ENCODE measurements at places on chromosomes 13 and 19. TPM values are rescaled to one million over a fixed set of nuclear protein-coding genes. Genes with fewer than 3 reads are reported as not detected.

CNFN gene
- not detected for total RNA-seq

CDX2 gene
- total RNA-seq: not detected

LTBP4 gene
- total RNA-seq: 44.6 TPM

SMIM44 gene
- not detected for total RNA-seq

CYP4F2 gene
- total RNA-seq: not detected

NXNL1 gene
- not detected for total RNA-seq

KCNN1 gene
- not detected for total RNA-seq

IGFL2 gene
- not detected for total RNA-seq

GPR12 gene
- total RNA-seq: not detected

IGFL3 gene
- not detected for total RNA-seq

ZNF763 gene
- total RNA-seq: 0.56 TPM

- no peaks in the 10 kb centered on the region for H3K36me3 ChIP-seq
- no peak overlapping the region for H3K4me3 ChIP-seq
- no peak for DNase-seq
- H3K4me1 ChIP-seq: no peaks in the 10 kb centered on the region
Measured at GRCh38 chr13:111021270-111021669, 93.8 kb upstream of the ARHGEF7 start.

DNA sequence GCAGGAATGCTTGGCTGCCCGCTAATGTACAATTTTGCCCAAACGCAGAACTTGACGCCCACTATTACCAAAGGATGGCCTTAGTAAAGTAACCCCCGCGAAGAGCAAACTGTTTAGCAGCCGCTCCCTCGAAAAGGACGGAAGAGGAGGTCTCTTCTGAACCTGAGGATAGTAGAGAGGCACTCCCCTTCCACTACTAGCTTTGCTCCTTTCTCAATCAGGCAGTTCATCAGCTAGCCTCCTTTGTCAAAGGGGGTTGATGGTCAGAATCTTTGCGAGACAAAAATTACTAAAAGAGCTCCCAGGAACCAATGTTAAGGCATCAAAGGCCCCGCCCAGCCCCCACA lies 534 bp downstream of the CAB39L start:
- peak overlapping the region; percentile 86 for H3K27ac ChIP-seq

GRCh38 chr13:104678161-104678560 lies 1611.9 kb upstream of the SLC10A2 start:
- H3K4me3 ChIP-seq: no peak overlapping the region
- H3K4me1 ChIP-seq: no peaks in the 10 kb centered on the region
- no peaks in the 10 kb centered on the region for H3K36me3 ChIP-seq
- no peaks in the 10 kb centered on the region for H3K27me3 ChIP-seq
- no peak for DNase-seq

DNA sequence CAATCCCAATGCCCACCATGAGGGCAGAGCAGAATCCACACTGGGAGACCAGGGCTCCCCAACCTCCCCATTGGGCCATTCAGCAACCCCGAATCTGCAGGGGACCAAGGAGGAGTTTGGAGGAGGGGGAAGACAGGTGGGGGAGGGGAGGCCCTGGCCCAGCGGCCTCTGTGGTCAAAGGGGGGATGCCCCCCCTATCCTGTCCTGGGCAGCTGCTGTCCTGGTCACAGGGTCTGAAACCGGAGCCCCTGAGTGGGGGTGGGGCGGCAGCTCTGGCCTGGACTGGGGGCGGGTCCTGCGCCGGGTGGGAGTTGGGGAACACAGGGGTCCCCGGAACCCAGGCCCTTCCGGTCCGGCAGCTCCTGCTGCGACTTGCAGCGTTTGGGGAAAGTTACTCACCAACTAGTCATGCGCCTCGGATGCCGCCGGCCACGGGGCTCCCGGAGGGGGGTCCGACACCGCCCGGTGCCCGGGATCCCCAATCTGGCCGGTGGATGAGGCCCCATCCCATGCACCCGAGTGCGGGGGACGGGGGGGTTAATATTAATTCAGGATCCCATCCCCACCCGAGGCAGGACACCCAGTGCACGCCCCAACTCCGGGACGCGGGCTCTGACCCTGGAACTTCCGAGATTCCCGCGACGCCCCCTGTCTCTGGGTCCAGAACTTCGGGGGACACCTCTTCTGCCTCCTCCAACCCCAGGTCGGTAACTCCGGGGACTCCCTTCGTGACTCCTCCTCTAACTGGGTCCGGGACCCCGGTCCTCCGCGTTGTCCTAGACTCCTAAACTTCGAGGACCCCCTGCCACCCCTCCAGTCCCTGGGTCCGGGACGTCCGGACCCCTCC lies 872 bp downstream of the HOMER3 start:
- peaks cover 12% of the 10 kb centered on the region for H3K4me1 ChIP-seq
- peak overlapping the region; percentile 67 for H3K4me3 ChIP-seq
- no peaks in the 10 kb centered on the region for H3K36me3 ChIP-seq
- peak overlapping the region; percentile 91 for H3K27ac ChIP-seq
- DNase-seq: peak; percentile 93

- peaks cover 17% of the 10 kb centered on the region for H3K4me1 ChIP-seq
- no peaks in the 10 kb centered on the region for H3K36me3 ChIP-seq
- H3K27me3 ChIP-seq: no peaks in the 10 kb centered on the region
- no peak overlapping the region for H3K4me3 ChIP-seq
Measured at GRCh38 chr19:45798995-45799517, 6.4 kb upstream of the DMWD start.

GRCh38 chr19:16677055-16677454 lies 16.1 kb downstream of the TMEM38A start:
- no peak overlapping the region for H3K4me3 ChIP-seq
- peak overlapping the region; percentile 100 for H3K27ac ChIP-seq
- no peak for DNase-seq
- H3K4me1 ChIP-seq: peaks cover 48% of the 10 kb centered on the region

GRCh38 chr19:35369522-35369921 lies 1.3 kb upstream of the GPR42 start:
- no peaks in the 10 kb centered on the region for H3K27me3 ChIP-seq
- no peaks in the 10 kb centered on the region for H3K36me3 ChIP-seq
- H3K4me1 ChIP-seq: no peaks in the 10 kb centered on the region
- no peak for DNase-seq
- H3K27ac ChIP-seq: no peak overlapping the region

GRCh38 chr19:33669376-33669775 lies 47.6 kb downstream of the CHST8 start:
- H3K4me3 ChIP-seq: no peak overlapping the region
- no peak for DNase-seq
- H3K36me3 ChIP-seq: no peaks in the 10 kb centered on the region
- H3K27ac ChIP-seq: no peak overlapping the region

DNA sequence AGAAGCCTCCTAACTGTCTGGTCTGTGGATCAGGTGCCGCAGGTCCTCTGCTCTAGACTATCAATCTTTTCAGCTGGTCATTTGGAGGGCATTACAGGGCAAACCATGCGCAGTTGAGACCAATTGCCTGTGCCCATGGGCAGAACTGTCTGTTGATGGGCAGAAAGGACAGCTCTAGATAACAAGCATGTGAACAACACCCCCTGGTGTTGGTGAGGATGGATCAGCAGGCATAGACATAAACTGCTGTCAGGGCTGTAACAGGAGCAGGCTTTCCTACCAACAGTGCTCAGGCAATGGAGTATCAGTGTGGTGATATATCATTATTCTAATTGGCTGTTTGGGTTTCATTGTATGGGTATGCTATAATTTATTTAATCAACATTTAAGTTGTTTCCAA lies 104.7 kb upstream of the KL start:
- no peaks in the 10 kb centered on the region for H3K27me3 ChIP-seq
- DNase-seq: no peak
- no peak overlapping the region for H3K27ac ChIP-seq

DNA sequence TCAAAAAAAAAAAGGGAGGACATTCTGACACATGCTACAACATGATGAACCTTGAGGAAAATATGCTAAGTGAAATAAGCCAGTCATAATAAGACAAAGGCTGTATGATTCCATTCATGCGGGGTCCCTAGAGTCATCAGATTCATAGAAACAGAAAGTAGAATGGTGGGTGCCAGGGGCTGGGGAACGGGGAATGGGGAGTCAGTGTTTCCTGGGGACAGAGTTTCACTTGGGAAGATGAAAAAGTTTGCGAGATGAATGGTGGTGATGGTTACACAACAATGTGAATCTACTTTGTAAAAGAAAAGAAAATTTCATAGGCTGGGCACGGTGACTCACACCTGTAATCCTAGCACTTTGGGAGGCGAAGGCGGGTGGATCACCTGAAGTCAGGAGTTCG lies 6.1 kb upstream of the CLEC4G start:
- H3K4me3 ChIP-seq: no peak overlapping the region
- no peaks in the 10 kb centered on the region for H3K4me1 ChIP-seq
- no peaks in the 10 kb centered on the region for H3K27me3 ChIP-seq
- H3K27ac ChIP-seq: no peak overlapping the region

GRCh38 chr19:29436591-29437103 lies 89.1 kb upstream of the VSTM2B start:
- H3K4me1 ChIP-seq: no peaks in the 10 kb centered on the region
- no peak for DNase-seq
- H3K36me3 ChIP-seq: no peaks in the 10 kb centered on the region
- H3K27me3 ChIP-seq: no peaks in the 10 kb centered on the region
- H3K4me3 ChIP-seq: no peak overlapping the region
- H3K27ac ChIP-seq: no peak overlapping the region

DNA sequence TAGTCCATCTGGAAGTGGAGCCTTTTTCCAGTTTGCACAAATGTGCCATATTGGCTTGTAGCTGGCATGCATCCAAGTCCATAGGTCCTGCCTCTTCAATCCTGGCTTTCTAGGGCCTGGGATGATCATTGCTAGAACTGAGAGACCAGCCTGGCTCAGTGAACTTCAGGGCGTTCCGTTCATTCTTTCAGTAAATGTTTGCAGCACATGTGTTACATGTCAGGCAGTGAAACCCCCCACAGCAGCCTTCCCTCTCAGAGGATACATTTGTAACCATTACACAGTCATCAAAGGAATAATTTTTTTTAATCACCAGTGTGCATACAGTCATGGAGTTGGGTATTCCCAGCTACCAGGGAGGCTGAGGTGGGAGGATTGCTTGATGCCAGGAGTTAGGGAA lies 9.7 kb downstream of the FUT2 start:
- no peaks in the 10 kb centered on the region for H3K36me3 ChIP-seq
- H3K27ac ChIP-seq: no peak overlapping the region
- no peaks in the 10 kb centered on the region for H3K4me1 ChIP-seq
- H3K27me3 ChIP-seq: no peaks in the 10 kb centered on the region
- H3K4me3 ChIP-seq: no peak overlapping the region

All from gastrocnemius medialis (tissue), 4 donors.